ENCODE measurements at places on chromosomes 5 and 9.

DNA sequence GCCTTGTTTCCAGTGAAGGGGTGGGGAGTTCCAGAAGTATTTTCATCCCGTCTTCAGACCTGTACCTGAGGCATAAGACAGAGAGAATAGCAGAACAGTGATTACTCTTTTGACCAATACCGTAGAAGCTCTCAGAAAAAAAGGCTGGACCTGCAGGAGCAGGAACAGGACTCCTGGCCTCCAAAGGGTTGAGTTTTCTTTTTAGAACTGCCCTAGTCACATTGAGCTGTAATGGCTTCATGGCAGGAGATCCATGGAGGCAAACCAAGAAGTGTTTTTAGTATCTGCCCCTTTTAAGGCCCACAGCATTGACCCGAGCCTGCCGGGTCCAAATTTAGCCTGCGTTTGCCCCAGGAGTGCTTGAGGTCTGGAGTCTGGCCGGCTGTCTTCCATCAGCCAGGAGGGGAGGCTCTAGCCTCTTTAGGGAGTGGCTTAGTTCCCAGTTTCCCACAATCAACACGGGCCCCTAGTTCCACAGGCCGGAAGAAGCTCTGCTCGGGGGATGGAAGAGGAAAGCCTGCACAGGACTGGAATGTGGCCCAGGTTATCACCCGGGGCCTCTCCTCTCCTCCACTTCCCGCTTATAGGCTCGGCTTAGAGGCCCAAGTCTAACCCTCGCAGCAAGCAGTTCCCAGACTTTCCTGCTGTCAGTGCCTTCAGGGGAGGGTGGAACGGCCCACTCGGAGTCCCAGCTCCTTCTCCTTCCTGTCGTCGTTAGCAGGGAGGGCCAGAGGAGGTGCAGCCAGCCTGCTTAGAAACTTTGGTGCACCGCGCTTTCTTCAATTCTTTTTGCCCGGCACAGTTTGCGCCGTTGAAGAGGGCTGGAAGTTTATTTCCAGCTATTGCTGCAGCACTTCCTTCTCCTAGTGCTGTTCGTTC lies 80.7 kb downstream of the C9orf152 start:
- peak; percentile 93 for DNase-seq

GRCh38 chr5:125394661-125395280 lies 648.3 kb upstream of the ZNF608 start:
- DNase-seq, result no peak

DNA sequence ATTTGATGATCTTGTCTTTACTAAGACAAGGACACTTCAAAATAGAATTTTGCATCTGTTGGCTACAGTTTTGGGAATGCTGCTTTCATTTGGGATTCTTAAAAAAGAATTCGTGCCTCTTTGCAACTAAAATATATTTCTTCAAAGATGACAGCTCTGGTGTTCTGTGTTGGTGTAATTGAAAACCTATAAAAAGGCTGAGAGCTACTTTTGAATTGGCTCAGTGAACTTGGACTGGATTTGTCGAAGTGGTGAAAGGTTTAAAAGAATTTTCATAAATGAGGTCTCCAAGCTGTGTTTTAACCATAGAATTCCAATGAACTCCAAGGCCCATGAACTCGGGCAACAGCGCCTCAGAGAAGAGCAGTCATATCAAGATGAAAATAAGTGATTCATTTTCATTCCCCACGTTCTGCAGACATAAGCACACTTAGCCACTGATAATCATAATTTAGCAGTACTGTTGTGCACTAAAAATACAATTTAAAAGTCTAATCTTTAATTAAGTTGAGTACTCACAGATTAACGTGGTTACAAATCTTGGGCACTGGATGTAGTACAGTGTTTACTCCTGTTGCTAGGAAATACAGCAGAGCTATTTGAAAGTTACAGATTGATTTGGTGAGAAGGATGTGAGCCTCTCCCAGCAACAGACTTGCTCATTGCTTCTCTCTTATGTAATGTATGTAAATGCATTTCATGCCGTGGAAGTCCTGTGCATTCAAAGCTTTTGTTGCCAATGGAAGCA lies 10.9 kb downstream of the SNCAIP start:
- DNase-seq, result no peak

DNA sequence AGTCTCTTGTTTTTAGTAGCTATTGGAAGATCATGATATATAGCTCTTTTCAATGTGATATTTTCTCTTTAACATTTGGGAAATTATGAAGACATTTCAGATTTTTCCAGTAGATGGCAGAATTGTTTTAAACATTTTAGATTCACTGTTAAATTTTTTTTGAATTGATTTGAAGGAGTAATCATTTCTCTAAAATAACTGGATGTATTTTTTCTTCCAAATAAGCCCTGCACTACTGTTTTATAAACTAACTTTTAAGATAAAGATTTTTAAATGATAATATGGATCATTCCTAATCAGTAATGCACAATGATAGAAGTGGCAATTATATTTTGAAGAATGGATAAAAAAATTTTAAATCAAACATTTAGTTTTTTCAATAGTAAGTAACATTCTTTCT lies 14.2 kb downstream of the NDUFAF2 start:
- DNase-seq, result no peak

DNA sequence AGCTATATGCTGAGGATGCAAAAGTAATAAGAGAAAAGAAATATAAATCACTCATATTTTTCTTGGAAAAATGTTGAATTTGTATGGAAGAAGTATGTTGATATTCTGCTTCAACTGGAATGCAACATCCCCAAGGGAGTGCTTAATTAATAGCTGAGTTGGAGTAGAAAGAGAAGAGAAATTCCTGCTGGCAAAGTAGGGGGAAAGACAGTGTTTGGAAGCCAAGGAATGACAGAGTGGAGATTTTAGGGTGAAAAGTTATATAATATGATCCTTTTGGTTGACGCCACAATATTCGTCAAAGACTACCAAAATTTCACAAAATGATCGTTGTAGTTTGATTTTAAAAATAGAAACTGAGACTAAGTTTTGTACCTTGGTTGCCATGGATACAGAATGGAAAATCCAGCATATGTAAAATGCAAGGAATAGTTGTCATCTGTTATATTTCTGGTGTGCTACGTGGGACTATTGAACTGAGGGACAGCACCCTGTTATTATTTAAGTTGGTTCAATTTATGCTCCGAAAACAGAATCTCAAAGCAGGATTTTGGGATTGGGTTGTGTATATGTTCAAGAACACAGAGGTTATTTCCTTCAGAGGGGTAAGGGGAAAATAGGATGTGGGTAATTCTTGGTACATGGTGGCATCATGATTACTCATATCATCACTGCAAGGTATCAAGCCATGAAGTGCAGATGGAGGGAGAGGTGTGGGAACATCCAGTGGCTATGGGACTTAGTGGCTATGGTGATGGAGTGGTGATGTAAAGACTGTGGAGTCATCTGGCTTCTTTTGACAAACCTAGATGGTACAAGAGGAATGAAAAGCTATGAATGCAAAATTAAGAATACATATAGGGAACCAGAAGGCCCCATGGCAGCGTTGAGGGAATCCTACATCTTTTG lies 61.0 kb downstream of the SUB1 start:
- DNase-seq, result no peak

DNA sequence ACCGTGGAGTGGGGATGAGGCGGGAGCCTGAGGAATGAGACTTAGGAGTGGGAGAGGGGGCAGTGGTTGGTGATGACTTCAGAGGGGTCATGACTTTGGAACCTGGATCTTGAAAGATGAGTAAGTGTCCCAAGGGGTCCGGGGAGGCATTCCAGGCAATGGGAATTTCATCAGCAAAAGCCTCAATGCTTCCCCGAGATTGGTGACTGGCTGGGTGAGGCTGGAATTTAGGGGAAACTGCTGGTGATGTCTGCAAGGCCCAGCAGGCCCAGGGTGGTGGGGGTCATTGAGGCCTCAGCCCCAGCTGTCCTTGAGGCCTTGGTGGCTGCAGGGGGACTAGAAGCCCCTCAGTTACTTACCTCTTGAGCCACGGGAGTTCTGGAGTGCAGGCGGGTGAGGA lies 7.5 kb downstream of the NDST1 start:
- DNase-seq, result no peak

DNA sequence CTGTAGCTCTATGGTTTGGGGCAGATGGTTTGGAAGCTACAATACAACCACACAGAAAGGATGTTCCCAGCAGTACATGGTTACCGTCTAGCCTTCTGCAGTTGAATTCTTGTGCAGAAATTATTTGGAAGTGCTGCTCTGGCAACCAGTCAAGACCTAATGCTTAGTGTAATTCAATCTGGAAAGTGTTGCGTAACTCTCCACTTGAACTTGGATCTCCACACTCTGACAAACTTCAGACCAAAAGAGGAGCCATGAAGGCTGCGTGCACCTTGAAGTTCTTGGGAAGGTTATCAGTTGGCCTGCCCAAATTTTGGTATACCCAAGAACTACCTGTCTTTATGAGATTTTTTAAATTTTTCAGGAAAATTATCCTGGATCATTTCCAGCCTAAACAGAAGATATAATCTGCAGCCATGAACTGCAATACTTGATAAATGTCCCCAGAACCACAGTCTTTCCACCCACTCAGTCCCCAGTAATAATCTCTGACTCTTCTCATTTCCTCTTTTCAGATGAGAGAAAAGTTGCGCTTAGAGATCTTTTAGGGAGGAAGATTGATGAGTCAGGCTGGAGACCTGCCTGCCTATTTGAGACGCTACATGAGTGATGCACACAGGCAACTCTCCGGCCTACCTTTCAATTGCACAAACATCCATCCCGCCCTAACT lies 159.9 kb downstream of the FANCC start:
- no peak for DNase-seq

GRCh38 chr5:28678899-28679298 lies 1640.5 kb upstream of the CDH9 start:
- no peak for DNase-seq

DNA sequence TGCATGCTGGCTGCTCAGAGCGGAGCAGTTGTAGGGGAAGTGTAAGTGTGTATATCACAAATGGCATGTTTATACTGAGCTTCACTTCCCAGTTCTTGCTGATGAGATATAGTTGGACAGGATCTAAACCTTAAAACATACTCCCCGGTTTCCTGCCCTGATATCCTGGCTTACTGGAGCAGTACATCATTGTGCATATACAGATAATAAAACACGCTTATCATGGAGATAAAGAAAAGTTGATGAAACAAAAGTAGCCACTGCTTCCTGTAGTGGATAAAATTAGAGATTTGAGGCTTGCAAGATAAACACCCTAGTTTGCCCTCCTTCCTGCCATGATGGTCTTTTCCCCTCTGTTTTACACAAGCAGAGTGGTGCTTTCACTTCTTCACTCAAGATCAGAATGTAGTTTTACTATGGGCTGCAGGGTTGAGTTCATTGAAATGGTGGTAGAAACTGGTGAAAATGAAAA lies 15.0 kb downstream of the NPR3 start:
- DNase-seq, result no peak

DNA sequence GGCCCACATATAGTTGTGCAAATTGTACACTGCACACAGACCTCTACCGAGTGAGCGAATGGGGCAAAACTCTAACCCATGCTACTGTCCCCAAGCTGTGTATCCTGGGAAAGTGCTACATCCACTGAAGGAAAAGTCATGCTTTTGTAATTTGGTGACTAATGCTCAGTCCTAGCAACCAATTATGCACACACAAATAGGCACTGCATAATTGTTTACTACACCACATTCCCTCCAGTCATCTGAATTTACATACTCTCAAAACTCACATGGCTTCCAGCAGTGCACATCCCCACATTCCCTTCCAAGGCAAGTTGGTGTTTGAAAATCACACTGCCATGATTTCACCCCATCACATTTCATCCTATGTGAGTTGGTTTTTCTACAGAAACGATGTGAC lies 125.9 kb upstream of the OSMR start:
- no peak for DNase-seq

GRCh38 chr5:5360941-5361520 lies 61.4 kb upstream of the ICE1 start:
- DNase-seq, result no peak

DNA sequence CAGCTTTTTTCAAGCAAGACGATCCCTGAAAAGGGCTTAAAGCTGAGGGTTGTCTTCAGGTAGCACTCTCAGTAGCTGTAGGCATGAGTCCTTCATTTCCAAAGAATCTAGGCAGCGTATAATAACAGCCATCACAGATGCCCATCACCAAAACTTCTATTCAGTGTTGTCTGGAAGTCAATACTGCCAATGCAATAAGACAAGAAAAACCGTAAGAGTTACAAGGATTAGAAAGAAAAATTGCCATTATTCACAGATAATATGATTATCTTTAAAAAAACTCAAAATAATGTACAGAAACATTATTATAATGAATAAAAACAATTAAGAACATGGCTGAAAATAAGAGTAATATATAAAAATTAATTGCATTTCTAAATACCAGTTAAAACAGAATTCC lies 208.2 kb upstream of the ADRA1B start:
- DNase-seq, result no peak

DNA sequence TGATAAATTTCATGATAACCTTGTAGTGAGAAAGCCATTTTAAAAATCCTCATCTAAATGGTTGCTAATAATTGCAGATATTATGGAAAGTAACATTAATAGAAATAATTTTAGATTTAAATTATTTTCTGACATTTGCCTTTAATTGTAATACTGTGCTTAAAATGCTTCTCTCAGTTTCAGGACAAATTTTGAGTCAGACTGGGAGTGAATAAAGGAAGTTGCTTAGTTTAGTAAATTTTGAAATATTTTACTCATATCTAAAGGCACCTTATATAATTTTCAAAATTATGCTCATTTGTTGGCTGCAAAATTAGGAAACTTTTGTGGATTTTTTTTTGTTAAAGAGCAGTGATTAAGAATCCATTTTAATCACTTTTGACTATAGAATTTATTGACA lies 93.8 kb downstream of the CSNK1G3 start:
- DNase-seq, result no peak

GRCh38 chr5:147578228-147579024 lies 68.6 kb upstream of the DPYSL3 start:
- DNase-seq, result no peak

- DNase-seq, result no peak
Measured at GRCh38 chr5:175393897-175394296, 50.1 kb downstream of the DRD1 start.

- peak; percentile 77 for DNase-seq
Measured at GRCh38 chr5:37837414-37838032, 2.3 kb downstream of the GDNF start.

GRCh38 chr9:31541721-31542281 lies 842.6 kb upstream of the ACO1 start:
- DNase-seq, result no peak

GRCh38 chr5:18744441-18744840 lies 1110.2 kb downstream of the TAF11L14 start:
- no peak for DNase-seq

GRCh38 chr5:72711351-72711750 lies 105.1 kb upstream of the TNPO1 start:
- DNase-seq, result no peak

DNA sequence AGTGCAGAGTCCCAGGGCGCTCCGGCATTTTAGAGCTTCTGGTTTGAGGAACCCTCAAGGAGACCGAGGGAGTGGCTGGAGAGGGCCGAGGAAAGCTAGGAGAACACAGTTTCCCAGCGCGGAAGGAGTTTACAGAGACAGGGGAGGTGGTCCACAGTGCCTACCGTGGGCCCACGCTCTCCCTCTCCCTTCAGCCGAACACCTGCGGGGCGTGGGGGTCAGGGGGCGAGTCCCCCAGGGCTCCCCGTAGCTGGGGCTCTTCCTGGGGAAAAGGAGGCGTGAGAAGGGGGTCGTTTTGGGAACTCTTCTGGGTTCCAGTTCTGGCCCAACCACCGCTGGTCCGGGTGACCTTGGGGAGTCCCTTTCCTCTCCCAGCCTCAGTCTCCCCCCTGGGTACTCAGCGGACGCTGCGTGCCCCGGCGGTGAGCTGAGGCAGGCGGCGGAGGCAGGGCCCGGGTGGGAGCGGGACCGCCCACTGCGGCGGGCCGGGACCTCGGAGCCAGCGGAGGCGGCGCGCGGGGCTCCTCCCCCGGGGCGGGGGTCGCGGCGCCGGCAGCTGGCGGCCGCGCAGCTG lies 368 bp upstream of the FRMPD1 start:
- DNase-seq, result no peak

Data from heart left ventricle (tissue), 16 donors.